ENCODE measurements at places on chromosomes 13 and 19.

- no peak for DNase-seq
Observed at GRCh38 chr19:10878253-10878652, 6.9 kb downstream of the CARM1 start.

- DNase-seq, result no peak
Observed at GRCh38 chr19:50510700-50511068, 307 bp downstream of the JOSD2 start.

DNA sequence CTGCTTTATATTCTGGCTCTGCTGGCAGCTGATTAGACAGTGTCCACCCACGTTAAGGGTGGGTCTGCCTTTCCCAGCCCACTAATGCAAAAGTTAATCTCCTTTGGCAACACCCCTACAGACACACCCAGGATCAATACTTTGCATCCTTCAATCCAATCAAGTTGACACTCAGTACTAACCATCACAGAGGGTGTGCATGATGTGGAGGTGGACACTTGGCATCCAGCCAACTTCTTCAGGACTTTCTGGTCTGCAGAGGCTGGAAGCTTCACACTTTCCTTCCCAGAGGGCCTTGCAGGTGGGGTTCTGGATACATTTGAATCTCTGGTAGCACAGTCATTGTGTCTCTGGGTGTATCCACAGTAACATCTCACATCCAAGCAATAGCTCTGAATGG, 18.9 kb upstream of the IGFL1 start:
- no peak for DNase-seq

DNA sequence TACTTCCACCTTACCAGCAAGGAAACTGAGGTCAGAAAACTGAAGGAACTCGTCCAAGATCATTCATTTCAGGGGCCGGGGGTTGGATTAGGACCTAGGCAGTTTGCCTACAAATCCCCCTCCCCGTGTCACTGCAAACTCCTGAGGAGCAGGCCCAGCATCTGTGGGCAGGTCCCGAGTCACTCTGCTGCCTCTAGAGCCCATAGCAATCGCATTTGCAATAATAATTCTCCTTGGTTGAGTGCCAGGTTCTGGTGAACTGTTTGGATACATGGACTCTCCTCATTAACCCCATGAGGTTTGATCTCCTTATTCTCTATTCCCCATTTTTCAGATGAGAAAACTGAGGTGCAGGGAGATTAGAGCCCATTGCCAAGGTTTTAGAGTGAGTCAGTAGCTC, 903 bp downstream of the PIN1 start:
- DNase-seq, result no peak

GRCh38 chr13:112450118-112450903, 74.2 kb downstream of the SPACA7 start:
- no peak for DNase-seq

GRCh38 chr13:44395976-44396694, 22.5 kb downstream of the SERP2 start:
- no peak for DNase-seq

DNA sequence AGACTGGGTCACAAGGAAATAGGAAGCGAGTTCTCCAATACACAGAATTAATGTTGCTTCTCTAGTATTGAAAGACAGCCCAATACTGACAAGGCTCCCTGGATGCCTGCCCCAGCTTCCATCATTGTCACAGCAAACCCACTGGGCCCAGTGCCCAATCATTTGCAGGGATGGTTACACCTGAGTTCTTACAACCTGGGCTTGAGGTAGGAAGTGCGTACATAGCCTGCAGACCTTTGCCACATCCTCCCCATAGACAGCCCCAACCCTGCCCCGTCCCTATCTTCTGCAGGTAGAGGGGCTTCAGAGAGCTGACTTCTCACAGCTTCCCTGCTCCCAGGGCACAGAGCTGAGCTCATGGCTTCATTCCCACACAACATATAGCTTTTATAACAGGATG, 108.1 kb upstream of the UBL3 start:
- DNase-seq, result no peak

- DNase-seq, result no peak
Observed at GRCh38 chr19:53945998-53946397, 16.7 kb upstream of the CACNG8 start.

GRCh38 chr13:33053397-33054066, 37.3 kb downstream of the KL start:
- no peak for DNase-seq

DNA sequence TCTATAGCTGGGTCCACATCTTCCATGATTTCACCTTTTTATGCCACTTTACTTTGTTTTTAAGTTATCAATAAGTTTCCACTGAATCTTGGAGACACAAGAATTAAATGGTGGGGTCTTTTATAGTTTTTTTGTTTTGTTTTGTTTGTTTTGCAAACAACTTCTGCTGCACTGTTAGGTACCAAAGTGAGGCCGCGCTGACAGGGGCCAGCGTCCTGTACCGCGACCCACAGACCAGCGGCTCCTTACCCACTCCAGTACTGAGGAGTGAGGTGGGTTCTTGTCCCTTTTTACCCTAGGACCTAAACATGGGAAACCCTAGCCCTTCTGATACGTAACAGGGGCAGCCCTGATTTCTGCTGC, 75.8 kb upstream of the MCF2L start:
- DNase-seq, result no peak

DNA sequence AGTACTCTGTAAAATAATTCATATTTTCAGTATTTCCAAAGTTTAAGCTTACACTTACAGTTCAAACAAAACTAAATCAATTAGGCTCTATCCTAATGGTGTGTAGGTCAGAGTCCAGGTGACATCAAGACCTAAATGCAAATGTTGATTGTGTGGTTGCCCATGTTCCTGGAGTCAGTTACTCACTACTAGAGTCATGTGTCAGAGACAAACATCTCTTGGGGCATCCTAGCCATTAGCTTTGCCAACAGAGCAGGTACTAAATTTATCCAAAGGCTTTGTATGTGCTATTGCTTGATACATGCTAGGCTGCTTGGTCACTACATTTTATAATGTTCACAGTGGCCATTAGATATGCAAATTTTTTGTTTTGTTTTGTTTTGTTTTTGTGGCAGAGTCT, 11.7 kb downstream of the SPRY2 start:
- no peak for DNase-seq

DNA sequence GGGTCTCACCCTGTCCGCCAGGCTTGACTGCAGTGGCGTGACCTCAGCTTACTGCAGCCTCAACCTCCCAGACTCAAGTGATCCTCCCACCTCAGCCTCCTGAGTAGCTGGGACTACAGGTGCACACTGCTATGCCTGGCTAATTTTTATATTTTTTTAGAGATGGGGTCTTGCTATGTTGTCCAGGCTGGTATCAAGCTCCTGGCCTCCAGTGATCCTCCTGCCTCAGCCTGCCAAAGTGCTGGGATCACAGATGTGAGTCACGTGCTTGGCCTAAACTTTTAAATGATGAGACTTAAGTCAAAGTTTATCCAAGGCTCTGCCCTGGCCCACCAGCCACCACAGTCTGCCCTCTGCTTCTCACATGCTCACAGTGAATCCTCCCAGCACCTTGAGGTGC, 2.2 kb downstream of the C19orf33 start:
- DNase-seq, result no peak

- DNase-seq, result no peak
Observed at GRCh38 chr19:14198384-14199376, 7.3 kb downstream of the ADGRL1 start.
